Upper lobe of left lung (tissue), 6 donors: ENCODE measurements at places on chromosomes 1 and 21. TPM values are rescaled to one million over a fixed set of nuclear protein-coding genes. Genes with fewer than 3 reads are reported as not detected.

Gene LEFTY1
- total RNA-seq = not detected

Gene KIF14
- total RNA-seq = 0.26 TPM

Gene AMY1A
- not detected for total RNA-seq

Gene AK5
- total RNA-seq = not detected

Gene TMEM125
- total RNA-seq = 247 TPM

Gene TUFT1
- total RNA-seq = 12.2 TPM

Gene SSR2
- total RNA-seq = 236 TPM
